Fibroblast of skin of left biceps (primary cell): ENCODE measurements at places on chromosomes 13 and 19.

DNA sequence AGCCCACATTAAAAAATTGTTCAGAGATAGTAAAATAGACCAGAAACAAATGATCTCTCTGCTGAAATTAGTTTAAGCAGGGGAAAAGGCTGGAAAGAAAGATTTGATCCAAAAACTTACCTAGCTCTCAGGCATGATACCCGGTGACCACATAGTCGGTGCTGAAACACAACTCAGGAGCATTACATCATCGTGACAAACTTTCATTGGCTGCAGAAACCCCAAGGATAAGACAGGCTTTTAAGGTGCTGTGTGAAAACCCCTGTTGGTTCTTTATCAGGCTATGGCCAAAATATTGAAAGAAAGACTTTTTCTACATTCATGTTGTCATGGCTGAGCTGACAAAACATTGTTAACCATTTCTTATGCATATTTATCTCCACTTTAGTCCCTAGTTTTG, 171.7 kb upstream of the KLF12 start:
- DNase-seq = no peak

GRCh38 chr19:47186446-47187334, 44.3 kb downstream of the BBC3 start:
- DNase-seq = no peak

- no peak for DNase-seq
Measured at GRCh38 chr19:38946229-38947010, 15.7 kb downstream of the MRPS12 start.

GRCh38 chr13:76677043-76677442, 209.2 kb downstream of the KCTD12 start:
- DNase-seq = no peak

DNA sequence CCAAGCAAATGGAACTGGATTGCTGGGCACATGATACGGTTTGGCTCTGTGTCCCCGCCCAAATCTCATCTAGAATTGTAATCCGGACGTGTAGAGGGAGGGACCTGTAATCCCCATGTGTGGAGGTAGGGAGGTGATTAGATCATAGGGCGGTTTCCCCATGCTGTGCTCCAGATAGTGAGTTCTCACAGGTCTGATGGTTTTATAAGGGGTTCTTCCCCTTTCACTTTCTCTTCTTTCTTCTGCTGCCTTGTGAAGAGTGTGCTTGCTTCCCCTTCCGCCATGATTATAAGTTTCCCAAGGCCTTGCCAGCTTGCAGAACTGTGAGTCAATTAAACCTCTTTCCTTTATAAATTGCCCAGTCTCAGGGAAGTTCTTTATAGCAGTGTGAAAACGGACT, 32.6 kb upstream of the MTIF3 start:
- no peak for DNase-seq

DNA sequence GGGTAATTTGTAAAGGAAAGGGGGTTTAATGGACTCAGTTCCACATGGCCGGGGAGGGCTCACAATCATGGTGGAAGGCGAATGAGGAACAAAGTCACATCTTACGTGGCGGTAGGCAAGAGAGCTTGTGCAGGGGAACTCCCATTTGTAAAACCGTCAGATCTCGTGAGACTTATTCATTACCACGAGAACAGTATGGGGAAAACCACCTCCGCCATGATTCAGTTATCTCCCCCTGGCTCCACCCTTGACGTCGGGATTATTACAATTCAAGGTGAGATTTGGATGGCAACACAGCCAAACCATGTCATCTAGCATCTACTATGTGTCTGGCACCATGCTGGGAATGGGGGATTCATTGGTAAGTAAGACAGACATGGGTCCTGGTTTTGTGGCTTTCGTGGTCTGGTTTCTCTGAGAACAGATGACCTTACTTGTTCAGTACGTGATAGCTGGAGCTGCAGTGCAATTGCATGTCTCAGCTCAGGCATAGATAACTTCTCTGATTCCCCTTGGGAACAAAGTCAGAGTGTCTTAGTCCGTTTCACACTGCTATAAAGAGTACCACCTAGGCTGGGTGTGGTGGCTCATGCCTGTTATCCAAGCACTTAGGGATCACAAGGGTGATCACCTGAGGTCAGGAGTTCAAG, 8.3 kb downstream of the ZNF554 start:
- DNase-seq = no peak

GRCh38 chr19:11304936-11305335, 9.0 kb downstream of the TSPAN16 start:
- DNase-seq = no peak

GRCh38 chr19:45162608-45163143, 1.9 kb upstream of the NKPD1 start:
- DNase-seq = no peak

DNA sequence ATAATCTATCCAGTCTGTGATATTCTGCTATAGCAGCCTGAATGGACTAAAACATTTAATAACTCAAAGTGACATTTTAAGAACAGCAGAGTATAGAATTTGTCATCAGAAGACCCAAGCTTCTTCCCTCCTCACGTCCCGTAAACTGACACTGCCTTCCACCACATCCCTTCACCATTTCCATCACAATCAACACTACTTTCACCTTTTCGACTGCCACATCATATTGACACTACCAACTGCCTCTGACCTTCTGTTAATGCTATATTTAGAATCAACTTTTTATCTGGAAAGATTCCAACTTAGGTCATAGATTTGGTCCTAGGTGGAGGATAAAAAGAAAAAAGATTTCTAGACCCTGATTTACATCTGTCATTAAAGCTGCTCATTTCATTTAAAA, 39.6 kb downstream of the STOML3 start:
- DNase-seq = no peak

- no peak for DNase-seq
Measured at GRCh38 chr13:25085125-25085742, 10.7 kb upstream of the PABPC3 start.

- no peak for DNase-seq
Measured at GRCh38 chr19:39599116-39599515, 3.2 kb upstream of the LGALS13 start.

GRCh38 chr19:7787141-7787540, 24.1 kb downstream of the CLEC4M start:
- no peak for DNase-seq

DNA sequence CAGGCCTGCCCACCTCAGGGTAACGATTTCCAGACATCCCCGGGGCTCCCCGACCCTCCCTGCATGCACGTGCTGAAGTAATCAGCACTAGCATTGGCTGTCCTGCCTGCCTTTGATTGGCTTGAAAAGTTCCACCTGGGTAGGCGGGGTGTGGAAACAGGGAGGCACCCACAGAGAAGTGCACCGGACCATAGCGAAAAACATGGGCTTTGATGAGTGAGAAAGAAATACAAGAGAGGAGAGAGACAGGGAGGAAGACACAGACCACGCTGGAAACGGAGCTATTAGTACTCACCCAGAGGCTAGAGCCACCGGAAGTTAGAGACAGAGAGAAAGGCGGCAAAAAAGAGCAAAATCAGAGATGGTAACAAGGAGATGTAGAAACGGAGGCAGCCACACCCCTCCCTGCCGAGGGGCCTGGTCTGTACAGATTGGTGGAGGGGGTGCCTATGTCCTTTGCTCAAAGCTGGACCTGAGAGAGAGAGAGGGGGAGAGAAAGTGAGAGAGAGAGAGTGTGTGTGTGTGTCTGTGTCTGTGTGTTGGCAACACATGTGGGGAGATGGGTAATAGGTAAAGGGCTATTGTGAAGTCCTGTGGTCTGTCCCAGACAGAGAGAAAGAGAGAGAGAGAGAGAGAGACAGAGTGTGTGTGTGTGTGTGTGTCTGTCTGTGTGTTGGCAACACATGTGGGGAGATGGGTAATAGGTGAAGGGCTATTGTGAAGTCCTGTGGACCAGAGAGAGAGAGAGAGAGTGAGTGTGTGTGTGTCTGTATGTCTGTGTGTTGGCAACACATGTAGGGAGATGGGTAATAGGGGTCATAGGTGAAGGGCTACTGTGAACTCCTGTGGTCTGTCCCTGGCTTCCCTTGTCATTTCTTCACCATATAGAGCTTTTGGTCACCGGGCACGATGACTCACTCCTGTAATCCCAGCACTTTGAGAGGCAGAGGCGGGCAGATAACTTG, 2.9 kb downstream of the CGB3 start:
- no peak for DNase-seq

DNA sequence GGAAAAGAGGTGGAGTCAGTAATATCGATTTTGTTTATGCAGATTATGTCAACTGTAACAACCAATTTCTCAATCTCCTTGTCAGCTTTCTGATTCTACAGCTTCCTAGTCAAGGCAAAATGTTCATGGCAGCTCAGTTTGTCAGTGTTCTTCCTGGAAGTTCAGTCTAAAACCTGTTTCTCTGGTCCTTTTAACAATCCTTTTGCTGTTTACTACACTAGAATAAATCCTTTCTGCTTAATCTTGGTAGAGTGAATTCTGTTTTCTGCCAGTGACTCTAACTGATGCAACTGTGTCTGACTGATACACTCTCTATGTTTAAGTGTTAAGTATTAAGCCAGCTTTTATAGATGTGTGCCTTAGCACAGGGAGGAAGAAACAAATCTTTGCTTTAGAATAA, 516.9 kb upstream of the KLF12 start:
- no peak for DNase-seq

DNA sequence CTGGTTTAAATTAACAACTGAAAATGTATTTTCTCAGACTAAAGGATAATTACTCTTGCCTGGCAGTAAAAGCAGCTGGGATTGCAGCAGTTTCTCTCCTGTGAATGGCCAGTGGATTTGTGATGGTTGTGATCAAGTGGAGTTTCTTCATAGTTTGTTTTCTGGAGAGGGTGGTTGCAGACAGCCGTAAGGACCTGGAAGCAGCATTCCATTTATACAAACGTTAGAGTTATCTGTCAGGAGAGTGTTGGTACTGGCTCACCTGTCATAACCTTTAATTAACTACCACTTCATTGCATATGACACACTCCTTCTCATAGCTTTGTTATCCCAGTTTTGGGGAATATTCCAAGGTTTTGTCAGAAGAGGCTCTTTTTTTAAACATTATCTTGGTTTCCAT, 258.4 kb upstream of the SLC10A2 start:
- DNase-seq = no peak

DNA sequence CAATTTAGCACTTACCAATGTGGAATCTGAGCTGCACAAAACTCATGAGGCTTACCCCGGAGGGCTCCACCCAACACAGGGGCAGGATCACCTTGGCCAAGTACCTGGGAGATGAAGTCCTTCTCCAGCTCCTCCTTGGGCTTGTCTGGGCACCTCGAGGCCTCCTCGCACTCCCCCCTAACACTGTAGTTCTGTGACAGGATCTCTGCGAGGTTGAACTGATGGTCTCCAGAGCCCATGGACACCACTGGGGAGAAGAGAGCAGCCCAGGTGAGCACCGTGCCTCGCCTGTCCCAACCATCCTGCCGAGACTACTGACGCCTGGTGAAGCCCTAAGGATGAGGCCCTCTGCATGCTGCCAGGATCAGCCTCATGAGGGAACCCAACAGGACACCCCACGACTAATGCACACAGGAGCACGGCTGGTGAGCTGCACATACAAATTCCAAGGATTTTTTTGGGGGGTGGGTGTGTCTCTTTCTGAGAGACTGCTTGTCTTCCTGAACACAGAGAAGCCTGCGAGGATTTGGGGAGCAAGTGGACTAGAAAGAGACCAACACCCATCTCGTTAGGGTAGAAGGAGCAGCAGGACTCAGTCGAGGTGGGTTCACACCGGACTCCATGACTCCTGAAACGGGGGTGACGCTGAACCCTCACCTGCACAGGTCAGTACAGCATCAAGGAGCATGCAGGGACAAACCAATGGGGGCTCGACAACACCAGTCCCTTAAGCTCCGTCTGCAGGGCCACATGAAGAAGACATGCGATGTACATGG, 10.1 kb downstream of the MIER2 start:
- DNase-seq = no peak

DNA sequence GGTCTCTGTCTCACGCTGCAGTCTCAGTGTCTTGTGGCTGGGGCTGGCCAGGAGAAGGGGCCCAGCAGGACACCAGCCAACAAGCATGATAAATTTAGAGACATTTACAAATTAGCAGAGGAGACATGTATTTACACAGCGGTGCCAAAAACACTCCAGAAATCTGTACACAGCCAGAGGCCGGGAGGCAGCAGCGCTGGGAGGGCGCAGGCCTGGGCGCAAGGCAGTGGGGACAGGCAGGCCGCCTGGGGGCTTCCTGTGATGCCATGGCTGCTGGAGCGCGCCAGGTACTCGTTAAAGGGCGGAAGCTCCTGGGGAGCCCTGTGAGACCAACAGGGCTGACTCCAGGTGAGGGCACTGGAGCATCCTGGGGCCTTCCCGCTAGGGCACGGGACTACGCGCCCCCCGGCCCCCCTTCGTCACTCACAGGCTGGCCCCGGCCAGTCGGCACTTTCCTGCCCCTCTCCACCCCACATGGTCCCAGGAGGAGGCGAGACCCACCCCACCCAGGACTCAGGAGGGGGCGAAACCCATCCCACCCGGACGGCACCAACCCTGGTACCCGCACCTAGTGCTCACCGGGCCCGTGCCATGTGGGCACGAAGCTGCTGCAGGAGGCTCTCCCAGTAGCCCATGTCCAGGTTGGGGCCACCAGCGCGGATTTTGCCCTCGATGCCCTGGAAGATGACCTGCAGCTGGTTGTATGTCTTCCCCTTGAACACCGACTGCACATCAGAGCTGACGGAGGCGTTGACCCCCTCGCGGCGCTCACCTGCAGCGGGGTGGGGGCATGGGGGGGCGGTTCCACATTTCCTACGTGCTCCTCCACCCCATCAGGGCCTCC, 7.4 kb upstream of the TBXA2R start:
- no peak for DNase-seq
